ENCODE measurements at places on chromosomes 3 and 15.

GRCh38 chr15:35206060-35206675 is 121.1 kb upstream of the NANOGP8 start:
- no peak for DNase-seq

DNA sequence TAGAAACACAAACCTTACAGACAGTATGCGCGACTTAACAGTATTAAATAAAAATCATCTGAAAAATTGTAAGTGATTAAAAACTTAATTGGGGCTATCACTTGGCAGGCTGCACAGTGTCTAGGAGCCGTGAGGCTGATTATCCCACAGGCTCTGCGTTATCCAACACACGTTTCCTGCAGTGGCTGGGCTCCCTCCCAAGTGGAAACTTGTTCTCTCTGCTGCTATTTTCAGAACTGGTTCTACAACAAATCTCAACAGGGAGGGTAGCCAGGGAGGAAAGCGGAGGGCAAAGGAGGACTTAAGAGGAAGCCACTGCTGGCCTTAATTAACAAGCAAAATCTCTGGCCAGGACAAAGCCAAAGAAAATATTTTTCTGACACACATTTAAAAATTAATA is 555.2 kb downstream of the MAGI1 start:
- no peak for DNase-seq

GRCh38 chr3:12471241-12471640 is 13.0 kb upstream of the TSEN2 start:
- no peak for DNase-seq

- DNase-seq: no peak
These were observed 7.4 kb upstream of the SH3BP5 start for GRCh38 chr3:15339786-15340215.

DNA sequence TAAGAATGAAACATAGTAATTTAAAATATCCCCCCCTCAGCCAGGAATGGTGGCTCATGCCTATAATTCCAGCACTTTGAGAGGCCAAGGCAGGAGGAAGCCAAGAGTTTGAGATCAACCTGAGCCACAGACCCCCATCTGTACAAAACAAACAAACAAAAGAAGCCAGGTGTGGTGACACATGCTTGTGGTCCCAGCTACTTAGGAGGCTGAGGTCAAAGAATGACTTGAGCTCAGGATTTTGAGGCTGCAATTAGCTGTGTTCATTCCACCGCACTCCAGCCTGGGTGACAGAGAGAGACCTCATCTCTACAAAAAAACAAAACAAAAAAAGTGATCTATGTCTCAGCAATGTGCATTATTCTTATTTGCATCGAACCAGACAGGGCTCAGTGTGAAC is 800.8 kb downstream of the MCTP2 start:
- DNase-seq: no peak

DNA sequence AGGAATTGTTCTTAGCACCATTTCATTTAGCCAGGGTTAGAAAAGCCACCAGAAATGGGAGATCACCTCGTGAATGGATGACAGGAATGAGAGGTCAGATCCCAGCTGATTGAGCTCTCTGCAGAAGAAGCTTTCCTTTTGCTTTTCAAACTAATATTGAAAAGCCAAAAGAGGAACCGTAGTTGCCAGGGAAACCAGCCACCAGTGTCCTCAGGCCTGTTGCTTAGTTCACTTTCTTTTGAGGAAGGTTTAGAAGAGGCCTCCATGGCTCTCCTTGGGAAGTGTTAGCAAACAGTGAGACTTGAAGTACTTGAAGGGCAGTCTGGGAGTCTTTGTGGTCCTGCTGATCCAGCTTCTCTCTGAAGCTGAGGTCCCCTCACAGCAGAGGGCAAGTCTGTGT is 7.4 kb upstream of the CCK start:
- DNase-seq: no peak

DNA sequence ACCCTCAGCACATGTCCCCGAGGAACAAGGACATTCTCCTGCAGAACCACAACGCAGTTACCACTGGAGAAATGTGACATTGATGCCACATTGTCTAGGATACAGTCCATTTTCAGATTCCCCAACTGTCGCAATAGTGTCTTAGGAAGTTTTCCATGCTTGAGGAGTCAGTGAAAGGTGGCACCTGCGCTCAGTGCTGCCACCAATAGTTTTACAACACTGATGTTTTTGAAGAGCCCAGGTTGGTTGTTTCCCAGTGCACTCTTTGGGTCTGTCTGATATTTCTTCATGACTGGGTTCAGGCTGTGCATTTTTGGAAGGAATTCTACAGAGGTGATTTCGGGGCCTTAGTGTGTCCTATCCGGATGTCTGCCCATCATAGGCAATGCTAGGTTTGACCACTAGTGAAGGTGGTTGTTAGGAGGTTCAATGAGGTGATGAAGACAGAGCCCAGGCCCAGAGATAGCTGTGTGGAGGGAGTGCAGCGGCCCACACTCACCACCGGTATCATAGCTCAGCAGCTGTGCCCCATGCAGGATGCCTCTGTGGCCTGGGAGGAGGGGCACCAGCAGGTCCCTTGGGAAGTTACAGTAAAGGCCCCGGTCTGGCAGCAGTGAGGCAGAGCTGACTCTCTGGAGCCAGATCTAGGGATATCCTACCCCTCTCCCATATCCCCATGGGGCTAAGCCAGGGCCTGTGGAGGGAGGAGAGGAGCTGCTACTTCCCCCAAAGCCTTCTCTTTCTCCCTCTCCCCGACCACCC is 96.6 kb downstream of the DNAJB8 start:
- DNase-seq: no peak

DNA sequence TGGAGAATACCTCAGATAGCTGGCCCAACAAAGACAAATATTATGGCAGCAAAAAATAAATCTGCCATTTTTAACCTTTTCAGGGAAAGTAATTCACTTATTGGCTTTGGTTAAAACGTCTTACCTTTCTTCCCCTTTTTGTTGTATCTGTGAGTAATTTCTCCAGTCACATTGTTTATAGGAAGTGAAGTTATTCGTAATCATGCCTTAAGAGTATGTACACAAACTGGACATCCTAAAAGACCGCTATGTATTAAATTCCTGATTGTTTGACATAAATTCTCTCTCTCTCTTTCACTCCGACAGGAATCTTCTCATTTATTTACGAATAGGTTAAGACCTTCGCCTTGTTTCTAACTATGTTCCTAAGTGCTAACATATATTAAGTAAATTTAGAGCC is 474.0 kb downstream of the MECOM start:
- no peak for DNase-seq

- no peak for DNase-seq
These were observed 62.8 kb downstream of the MDFIC2 start for GRCh38 chr3:70249509-70250160.

DNA sequence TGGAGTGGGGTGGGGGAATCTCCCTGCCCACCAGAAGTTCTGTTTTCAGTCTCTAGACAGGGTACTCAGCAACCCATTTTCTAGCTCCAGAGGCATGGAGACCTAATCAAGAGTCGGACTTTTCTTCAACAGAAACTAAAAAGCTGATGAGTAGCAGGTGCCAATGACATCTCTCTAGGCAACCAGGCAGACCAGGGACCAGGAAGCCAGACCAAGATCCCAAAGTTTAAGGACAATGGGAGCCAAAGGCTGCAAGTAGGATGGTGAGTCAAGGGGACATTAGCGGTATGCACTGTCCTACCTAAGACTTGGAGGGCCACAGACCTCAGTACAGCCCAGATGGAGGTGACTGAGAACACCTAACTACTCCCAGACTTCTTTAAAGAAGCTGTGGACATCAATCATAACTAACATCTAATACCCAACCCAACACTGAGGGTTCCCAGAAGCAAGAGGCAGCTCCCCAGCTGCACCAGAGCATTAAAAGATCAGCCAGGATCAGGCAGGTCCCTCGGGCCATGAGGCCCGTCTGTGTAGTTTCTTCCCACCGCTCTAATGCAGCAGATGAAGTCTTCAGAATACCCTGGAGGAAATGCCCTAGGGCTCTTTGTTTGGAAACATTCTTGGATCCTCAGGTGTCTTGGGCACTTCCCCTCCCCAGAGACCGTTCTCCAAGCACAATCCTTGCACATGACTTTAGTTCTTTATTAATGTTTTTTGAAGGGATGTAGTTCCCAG is 979 bp downstream of the CCDC71 start:
- DNase-seq: no peak

DNA sequence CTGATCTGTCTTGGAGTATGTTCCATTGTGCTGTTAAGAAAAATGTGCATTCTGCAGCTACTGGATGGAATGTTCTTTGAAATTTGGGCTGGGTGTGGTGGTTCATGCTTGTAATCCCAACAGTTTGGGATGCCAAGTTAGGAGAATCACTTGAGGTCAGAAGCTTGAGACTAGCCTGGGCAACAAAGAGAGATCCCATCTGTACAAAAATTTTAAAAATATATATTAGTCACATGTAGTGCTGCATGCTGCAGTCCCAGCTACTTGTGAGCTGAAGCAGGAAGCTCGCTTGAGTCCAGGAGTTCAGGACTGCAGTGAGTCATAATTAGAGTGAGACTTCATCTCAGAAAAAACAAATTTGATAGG is 62.8 kb upstream of the PLSCR4 start:
- no peak for DNase-seq

DNA sequence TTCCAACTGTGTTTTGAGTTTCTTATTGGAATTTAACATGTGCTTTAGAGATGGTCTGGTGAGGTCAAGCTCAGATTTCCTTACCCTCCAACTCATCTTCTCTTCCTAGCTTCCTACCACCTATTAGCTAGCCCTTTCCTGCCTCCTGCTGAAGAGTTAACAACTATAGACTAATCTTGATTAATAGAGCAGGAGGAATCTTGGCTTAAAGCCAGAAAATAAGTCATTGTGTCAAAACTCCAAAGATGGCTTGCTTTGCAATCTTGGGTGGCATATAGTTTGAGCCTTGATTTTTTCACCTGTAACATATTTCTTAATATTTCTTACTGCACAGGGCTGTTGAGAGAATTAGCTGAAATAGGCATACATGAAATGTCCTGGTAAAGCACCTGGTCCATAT is 27.3 kb downstream of the BCL2L10 start:
- no peak for DNase-seq

DNA sequence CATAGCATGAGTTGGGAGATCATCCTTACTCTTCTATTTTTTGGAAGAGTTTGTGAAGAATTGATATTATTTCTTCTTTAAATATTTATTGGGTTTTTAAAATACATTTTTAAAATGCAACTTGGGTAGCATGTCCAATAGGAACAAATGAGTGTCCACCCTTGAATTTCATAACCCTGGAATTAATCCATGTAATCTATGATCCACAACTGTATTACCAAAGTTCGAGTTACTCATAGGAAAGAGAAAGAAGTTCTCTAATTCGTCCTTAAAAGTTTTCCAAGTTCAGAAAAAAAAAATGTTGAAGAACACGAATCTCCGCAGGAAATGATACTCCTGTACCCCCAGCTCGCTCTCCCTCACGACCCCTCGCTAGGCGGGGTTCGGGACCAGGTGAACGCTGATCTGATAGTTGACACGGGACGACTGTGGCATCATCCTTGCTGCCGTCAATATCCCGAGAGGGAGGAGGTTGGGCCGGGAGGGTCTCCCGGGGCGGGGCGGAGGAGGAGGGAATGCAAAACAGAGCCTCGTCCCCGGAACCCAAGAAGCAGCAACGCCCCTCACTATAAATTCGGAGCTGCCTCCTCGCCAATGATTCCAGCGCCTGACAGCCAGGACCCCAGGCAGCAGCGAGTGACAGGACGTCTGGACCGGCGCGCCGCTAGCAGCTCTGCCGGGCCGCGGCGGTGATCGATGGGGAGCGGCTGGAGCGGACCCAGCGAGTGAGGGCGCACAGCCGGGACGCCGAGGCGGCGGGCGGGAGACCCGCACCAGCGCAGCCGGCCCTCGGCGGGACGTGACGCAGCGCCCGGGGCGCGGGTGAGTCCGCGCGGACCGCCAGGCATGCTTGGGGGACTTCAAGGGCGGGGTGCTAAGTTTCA is at the start of gene AGTR1:
Gene AGTR1 (plus strand): TSS at position 598 of the 884 bp plus-strand sequence. CDS start 43,133 bp downstream, outside the sequence.
- no peak for DNase-seq

GRCh38 chr3:158827773-158828172 is 25.9 kb downstream of the MFSD1 start:
- no peak for DNase-seq

DNA sequence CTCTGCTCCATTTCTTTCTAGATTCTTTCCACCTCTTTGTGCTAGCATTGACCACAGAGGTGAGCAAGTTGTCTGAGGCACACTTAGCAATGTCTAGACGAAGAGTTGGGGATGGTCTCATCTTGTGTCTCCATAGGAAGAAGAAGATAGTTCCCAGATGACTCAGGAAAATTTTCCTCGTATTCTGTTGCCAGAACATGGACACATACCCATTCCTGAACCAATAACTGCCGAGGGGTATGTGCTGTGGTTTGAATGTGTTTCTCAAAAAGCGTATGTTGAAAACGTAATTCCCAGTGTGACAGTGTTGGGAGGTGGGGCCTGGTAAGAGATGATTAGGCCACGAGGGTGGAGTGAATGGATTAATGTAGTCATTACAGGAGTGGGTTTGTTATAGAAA is 107.5 kb upstream of the GALNT15 start:
- no peak for DNase-seq

GRCh38 chr15:97463696-97464095 is 496.8 kb upstream of the ARRDC4 start:
- DNase-seq: no peak

GRCh38 chr15:80837006-80837405 is 57.8 kb downstream of the CEMIP start:
- DNase-seq: no peak

GRCh38 chr3:36964817-36965216 is 20.0 kb upstream of the TRANK1 start:
- DNase-seq: no peak

- DNase-seq: no peak
These were observed 188.5 kb downstream of the TPRG1 start for GRCh38 chr3:189360291-189360690.

- no peak for DNase-seq
These were observed 16.0 kb downstream of the WDR73 start for GRCh38 chr15:84638103-84638502.

DNA sequence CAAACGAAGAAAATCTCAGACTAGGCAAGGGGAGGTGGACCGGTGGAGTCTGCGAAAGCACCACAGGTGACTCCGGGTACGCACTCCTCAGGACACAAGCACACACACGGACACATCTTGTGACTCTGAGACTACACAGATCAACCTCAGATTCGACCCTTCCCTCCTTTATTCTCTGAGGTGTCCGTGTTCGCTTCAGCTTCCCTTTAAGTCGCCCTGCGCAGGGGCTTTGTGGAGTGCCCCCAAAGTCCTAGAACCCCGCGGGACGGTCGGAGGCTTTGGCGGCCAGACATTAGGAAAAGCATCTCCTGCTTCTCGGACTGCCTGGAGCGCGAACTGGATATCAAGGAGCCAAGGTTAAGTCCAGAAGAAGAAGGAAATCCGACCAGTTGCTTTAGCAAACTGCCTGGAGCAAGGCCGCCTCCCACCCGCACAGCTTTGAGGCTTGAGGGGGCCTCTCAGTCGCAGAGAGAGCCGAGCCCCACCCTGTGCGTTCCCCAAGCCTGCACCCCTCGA is 730 bp downstream of the DGKG start:
- no peak for DNase-seq

DNA sequence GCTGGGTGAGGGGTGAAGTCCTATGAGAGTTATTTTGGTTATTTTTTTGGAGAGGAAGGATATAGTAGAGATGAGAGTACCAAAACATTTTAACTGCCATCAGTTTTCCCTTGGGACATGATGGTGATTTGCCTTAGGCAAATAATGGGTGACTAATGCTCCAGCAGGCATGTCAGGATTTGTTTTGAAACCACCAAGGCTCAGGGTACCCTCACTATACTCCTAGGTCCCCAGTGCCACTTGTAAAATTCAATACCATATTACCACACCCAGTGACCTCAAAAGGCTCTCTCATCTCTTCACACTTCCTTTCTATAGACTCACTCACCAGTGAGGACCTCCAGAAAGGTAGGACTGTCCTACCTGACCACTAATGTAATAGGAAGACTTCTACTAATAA is 83.6 kb downstream of the WDR72 start:
- no peak for DNase-seq

All from GM18507 (cell line).